ENCODE measurements at places on chromosomes 5 and 9. TPM values are rescaled to one million over a fixed set of nuclear protein-coding genes. Genes with fewer than 3 reads are reported as not detected.

B4GALT1 gene
- total RNA-seq, result 32.3 TPM

ZNF354C gene
- total RNA-seq, result 7.9 TPM

PTGER4 gene
- 10.3 TPM for total RNA-seq

KIAA1958 gene
- 1.5 TPM for total RNA-seq

TRPM6 gene
- total RNA-seq, result under 0.01 TPM

All from smooth muscle cell of trachea (primary cell).